ENCODE measurements at places on chromosomes 1 and 21. TPM values are rescaled to one million over a fixed set of nuclear protein-coding genes. Genes with fewer than 3 reads are reported as not detected.

TRABD2B gene
- 0.49 TPM for total RNA-seq

RNU1-3 gene
- 3,042 TPM for total RNA-seq

HSD3B2 gene
- total RNA-seq: not detected

MXRA8 gene
- total RNA-seq: 5.8 TPM

OPRD1 gene
- total RNA-seq: 3.9 TPM

GRIK3 gene
- total RNA-seq: 2.4 TPM

DNA sequence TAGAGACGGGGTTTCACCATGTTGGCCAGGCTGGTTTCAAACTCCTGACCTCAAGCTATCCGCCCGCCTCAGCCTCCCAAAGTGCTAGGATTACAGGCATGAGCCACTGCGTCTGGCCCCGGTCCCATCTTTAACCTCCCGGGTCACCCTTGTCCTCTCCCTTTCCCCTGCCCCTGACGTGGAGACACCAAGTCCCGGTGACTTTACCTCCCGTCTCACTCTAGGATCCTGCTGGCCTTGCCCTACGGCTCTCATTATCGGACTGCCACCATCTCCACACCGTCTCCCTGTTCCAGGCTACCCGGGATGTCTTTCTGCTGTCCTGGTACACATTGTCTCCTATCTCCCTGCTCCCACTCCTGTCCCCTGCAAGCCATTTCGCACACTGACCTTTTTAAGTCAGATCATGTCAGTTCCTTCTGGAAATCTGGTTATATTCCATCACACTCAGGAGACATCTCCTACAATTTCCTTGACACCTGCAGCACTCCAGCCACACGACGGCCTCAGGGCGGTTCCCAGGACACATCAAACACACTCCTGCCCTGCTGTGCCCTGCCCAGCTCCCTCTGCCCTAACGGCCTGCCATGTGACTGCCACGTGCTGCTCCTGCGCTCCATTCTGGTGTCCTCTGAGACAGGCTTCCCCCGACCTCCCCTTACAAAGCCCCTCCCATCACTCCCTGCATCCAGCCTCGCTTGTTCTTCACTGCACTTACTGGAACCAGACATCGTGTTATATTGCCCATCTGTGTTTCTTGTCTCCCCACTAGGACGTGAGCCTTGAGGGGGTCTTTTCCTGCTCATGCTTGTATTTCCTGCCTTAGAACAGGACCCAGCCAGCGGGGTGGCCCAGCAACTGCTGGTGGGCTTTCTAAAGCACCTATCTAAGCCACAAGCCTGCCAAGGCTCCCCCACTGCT is 32.7 kb downstream of the TTC39A start:
- peaks cover 9% of the 10 kb centered on the region for H3K4me1 ChIP-seq
- DNase-seq: no peak
- peak overlapping the region; percentile 81 for H3K27ac ChIP-seq
- H3K4me3 ChIP-seq: no peak overlapping the region

GRCh38 chr1:198280080-198280479 is 123.3 kb downstream of the NEK7 start:
- no peaks in the 10 kb centered on the region for H3K4me1 ChIP-seq
- peaks cover 2% of the 10 kb centered on the region for H3K36me3 ChIP-seq
- no peaks in the 10 kb centered on the region for H3K27me3 ChIP-seq
- DNase-seq: no peak
- no peak overlapping the region for H3K4me3 ChIP-seq

- H3K27ac ChIP-seq: no peak overlapping the region
- no peak for DNase-seq
- peaks cover 20% of the 10 kb centered on the region for H3K4me1 ChIP-seq
- H3K36me3 ChIP-seq: no peaks in the 10 kb centered on the region
- H3K27me3 ChIP-seq: peaks cover 3% of the 10 kb centered on the region
- H3K4me3 ChIP-seq: peak overlapping the region; percentile 31
Observed at GRCh38 chr21:33401630-33401992, 1.6 kb upstream of the IFNGR2 start.

- no peaks in the 10 kb centered on the region for H3K36me3 ChIP-seq
- DNase-seq: no peak
- H3K27me3 ChIP-seq: peaks cover 25% of the 10 kb centered on the region
- no peaks in the 10 kb centered on the region for H3K4me1 ChIP-seq
Observed at GRCh38 chr1:158731707-158732106, 11.2 kb upstream of the OR6K3 start.

DNA sequence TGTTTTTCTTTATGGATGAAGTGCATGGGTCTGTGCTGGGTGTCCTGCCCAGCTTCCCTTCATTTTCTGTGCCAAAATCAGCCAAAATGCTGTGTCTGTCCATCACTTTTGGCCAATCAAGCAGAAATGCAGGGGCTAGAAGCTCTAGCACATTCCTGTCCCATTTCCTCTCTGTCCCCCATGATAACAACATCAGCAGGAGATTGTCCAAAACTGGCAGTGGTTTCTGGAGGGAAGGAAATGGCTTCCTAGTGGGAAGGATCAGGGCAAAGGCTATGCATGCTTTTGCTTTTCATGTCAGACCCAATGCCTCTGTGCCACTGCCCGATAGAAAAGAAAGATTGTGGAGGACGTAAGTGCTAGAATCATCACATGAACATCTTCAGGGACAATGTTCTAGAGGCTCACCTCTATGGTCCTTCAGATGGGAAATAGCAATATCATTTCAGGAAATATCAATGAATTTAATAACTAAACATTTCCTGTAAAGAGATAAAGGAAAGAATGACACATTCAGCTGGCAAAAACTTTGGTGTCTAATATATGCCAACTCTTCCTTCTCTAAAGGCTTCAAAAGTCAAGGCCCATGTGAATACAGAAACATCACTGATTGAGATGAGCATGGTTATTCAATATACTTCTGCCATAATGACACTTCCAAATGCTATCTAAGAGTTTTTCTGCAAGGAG is 107.5 kb downstream of the SETD4 start:
- H3K4me1 ChIP-seq: no peaks in the 10 kb centered on the region
- peaks cover 14% of the 10 kb centered on the region for H3K27me3 ChIP-seq
- H3K4me3 ChIP-seq: no peak overlapping the region
- no peak overlapping the region for H3K27ac ChIP-seq

DNA sequence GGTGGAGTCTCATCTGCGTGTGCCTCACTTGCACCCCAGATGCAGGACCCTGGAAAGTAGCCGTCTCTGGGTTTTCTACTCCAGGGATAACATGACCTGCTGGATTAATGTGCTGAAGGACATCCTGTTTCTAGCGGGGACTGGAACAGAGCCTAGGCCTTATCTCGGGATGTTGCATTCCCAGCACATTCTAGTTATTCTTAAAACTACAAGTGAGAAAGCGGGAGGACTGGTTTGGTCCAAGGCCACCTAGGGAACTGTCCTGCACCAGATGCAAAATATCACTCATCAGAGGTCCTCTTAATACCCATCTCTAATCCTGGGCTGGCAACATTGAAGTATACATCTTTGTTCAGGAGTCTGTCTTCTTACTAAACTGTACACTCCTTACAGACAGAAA is 179.9 kb downstream of the ZC3H11B start:
- H3K27me3 ChIP-seq: no peaks in the 10 kb centered on the region
- H3K36me3 ChIP-seq: no peaks in the 10 kb centered on the region
- no peak for DNase-seq
- no peak overlapping the region for H3K27ac ChIP-seq

GRCh38 chr1:203621559-203622262 is 4.9 kb upstream of the ATP2B4 start:
- H3K27me3 ChIP-seq: no peaks in the 10 kb centered on the region
- no peak overlapping the region for H3K27ac ChIP-seq
- no peak for DNase-seq
- no peak overlapping the region for H3K4me3 ChIP-seq
- H3K4me1 ChIP-seq: peaks cover 49% of the 10 kb centered on the region

DNA sequence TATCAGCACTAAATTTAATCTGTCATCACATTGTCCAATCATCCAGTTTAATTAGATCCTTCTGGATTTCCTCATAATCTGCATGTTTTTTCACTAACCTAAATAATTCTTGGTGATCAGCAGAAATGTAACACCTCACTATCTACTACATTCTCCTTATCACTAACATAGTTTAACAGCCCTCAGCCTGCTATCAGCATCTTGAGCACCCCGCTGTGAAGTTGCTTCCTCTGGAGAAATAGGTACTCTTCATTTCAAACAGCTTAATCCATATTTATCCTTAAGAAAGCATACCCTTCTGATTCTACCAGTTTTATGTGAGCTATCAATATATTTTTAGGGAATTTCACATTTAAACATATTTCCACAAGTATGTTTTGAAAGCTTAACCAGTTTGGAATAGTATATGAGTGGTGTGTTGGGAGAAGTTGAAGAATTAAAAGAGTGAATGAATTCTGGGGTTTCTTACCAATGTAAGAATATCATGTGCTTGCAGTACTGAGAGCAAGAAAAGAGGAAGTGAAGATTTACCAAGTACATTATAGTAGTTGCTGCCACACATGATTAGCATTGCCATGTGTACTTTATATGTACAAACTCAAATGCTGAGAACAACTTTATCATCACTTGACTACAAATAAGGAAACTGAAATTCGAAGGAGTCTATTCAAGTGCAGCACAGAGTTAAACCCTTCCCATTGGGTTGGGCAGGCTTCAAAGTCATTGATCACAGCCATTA is 771.1 kb upstream of the ADGRL4 start:
- no peak overlapping the region for H3K27ac ChIP-seq
- peaks cover 3% of the 10 kb centered on the region for H3K36me3 ChIP-seq
- DNase-seq: no peak
- no peaks in the 10 kb centered on the region for H3K27me3 ChIP-seq
- H3K4me1 ChIP-seq: peaks cover 4% of the 10 kb centered on the region

DNA sequence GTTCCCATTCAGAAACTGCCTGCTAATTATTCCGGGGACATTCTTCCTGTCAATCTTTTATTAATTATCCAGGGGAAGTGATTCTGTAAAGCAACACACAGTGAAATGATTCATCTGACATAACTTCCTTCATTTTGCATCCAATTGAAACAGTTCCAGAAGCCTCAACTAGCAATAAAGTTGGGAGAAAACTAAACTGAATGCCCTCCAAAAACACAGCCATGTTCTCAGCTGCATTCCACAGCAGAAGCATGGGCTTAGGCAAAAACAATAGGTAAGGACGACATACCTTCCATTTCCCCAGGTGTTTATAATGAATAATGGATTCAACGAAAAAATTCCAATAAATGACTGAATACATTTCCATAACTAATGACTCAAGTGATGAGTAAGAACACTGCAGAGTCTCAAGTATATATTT is 36.9 kb upstream of the TARBP1 start:
- no peak for DNase-seq
- peaks cover 40% of the 10 kb centered on the region for H3K4me1 ChIP-seq
- H3K27ac ChIP-seq: no peak overlapping the region
- H3K27me3 ChIP-seq: no peaks in the 10 kb centered on the region

DNA sequence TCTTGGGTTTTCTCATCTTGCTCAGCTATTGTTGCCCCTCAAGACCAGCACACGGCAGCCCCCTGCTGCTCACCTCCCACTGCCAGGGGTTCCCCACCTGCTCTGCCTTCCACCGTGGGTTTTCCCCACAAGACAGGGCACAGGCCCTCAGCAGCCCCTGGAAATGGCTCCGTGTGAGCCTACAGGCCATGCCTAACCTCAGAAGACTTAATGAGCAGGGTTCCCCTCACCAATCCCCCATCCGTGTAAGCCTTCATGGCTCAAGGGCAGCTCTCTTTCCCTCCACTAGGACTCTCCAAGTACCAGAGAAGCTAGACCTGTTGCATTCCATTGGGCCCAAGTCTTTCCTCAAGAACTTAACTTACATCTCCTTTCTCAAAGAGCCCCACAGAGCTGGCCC is 18.4 kb upstream of the RCAN3 start:
- no peak overlapping the region for H3K27ac ChIP-seq
- no peaks in the 10 kb centered on the region for H3K36me3 ChIP-seq
- no peak for DNase-seq
- no peak overlapping the region for H3K4me3 ChIP-seq
- peaks cover 10% of the 10 kb centered on the region for H3K4me1 ChIP-seq
- H3K27me3 ChIP-seq: peaks cover 3% of the 10 kb centered on the region

DNA sequence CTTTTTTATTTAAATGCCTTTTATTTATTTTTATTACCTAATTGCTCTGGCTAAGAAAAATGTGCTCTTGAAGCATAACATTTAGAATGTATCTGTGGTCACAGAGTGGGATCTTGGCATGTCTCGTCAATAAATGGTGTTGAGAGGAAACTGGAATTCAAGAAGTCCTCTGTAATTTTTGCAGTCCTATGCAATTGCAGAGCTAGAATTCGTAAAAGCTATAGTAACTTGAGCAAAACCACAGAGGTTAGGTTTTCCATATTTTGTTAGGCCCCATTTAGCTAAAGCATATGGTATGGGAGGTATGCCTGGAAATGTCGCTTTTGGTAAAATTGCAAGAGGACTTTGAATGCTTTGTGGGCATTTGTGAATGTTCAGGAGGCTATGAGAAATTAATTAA is 466.7 kb upstream of the NFIA start:
- no peak for DNase-seq
- no peak overlapping the region for H3K27ac ChIP-seq
- no peaks in the 10 kb centered on the region for H3K27me3 ChIP-seq

DNA sequence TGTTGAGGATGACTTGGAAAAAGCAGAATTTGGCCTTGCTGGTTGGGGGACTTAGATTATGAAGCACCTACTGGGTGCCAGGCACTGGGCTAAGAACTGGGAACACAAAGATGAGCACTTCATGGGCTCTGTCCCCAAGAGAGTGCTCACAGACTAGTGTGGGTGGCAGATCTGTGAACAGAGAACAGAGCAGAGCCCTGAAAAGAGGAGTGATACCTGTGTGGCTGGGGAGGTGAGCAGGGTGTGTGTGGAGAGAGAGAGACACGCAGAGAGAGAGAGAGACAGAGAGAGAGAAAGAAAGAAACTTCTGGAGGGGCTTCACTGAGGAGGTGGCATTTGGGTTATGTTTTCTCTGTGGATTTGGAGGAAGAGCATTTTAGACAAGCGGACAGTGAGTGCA is 61.1 kb upstream of the PPP2R5A start:
- no peak overlapping the region for H3K27ac ChIP-seq
- DNase-seq: no peak
- H3K36me3 ChIP-seq: no peaks in the 10 kb centered on the region
- H3K4me3 ChIP-seq: no peak overlapping the region
- peaks cover 4% of the 10 kb centered on the region for H3K27me3 ChIP-seq
- peaks cover 28% of the 10 kb centered on the region for H3K4me1 ChIP-seq

DNA sequence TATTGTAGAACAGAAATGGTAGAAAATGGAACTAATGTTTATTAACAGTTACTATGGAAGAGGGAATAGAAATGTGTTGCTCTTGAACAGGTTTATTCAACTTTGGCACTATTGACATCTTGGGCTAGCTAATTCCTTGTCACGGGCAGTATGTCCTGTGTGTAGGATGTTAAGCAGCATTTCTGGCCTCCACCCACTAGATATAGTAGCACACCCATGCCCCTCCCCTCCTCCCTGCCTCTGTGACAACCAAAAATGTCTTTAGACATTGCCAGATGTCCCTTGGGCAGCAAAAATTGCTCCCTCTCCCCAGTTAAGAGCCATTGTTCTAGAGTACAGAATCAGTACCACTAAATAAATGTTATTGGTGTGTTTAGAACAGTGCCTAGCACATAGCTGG is 91.4 kb upstream of the TPTE start:
- no peak overlapping the region for H3K27ac ChIP-seq
- H3K4me3 ChIP-seq: no peak overlapping the region
- H3K36me3 ChIP-seq: no peaks in the 10 kb centered on the region
- H3K27me3 ChIP-seq: no peaks in the 10 kb centered on the region

GRCh38 chr21:42841156-42841915 is 38.0 kb downstream of the WDR4 start:
- no peak for DNase-seq
- H3K27ac ChIP-seq: no peak overlapping the region
- H3K27me3 ChIP-seq: no peaks in the 10 kb centered on the region

- no peak for DNase-seq
- no peaks in the 10 kb centered on the region for H3K4me1 ChIP-seq
- no peak overlapping the region for H3K27ac ChIP-seq
- no peaks in the 10 kb centered on the region for H3K36me3 ChIP-seq
Observed at GRCh38 chr1:44110916-44111315, 7.7 kb upstream of the KLF17 start.

Data from neural crest cell (in vitro differentiated cells).